ENCODE measurements at places on chromosomes 16 and 17. TPM values are rescaled to one million over a fixed set of nuclear protein-coding genes. Genes with fewer than 3 reads are reported as not detected.

The PALB2 gene
- 17.1 TPM for polyA plus RNA-seq

The CACNG5 gene
- polyA plus RNA-seq: not detected

The CCL14 gene
- not detected for polyA plus RNA-seq

The TP53TG3F gene
- not detected for polyA plus RNA-seq

The SOCS7 gene
- polyA plus RNA-seq: 2.3 TPM

The ABCC6 gene
- 0.06 TPM for polyA plus RNA-seq

The ENGASE gene
- 8.5 TPM for polyA plus RNA-seq

The SEC14L5 gene
- not detected for polyA plus RNA-seq

The LITAFD gene
- polyA plus RNA-seq: not detected

The ALOX12 gene
- 0.18 TPM for polyA plus RNA-seq

The SECTM1 gene
- polyA plus RNA-seq: 9.5 TPM

The SLFN14 gene
- polyA plus RNA-seq: not detected

The ARL17A gene
- polyA plus RNA-seq: 1.3 TPM

The TBX4 gene
- polyA plus RNA-seq: 0.01 TPM

The FBXO39 gene
- polyA plus RNA-seq: 0.23 TPM

The RNF112 gene
- polyA plus RNA-seq: 0.04 TPM

The SKAP1 gene
- not detected for polyA plus RNA-seq

The AURKB gene
- polyA plus RNA-seq: 96.4 TPM

The ZNF668 gene
- polyA plus RNA-seq: 10.9 TPM

The TLCD2 gene
- 0.27 TPM for polyA plus RNA-seq

The KRTAP4-5 gene
- not detected for polyA plus RNA-seq

The NDEL1 gene
- polyA plus RNA-seq: 34.1 TPM

The TBC1D26 gene
- 0.03 TPM for polyA plus RNA-seq

The KCNAB3 gene
- 0.81 TPM for polyA plus RNA-seq

The EPOP gene
- polyA plus RNA-seq: 6.5 TPM

The PCGF2 gene
- 41.2 TPM for polyA plus RNA-seq

The CA5A gene
- polyA plus RNA-seq: not detected

The LPO gene
- polyA plus RNA-seq: not detected

The EMP2 gene
- polyA plus RNA-seq: 31.7 TPM

The CRYM gene
- polyA plus RNA-seq: 0.08 TPM

The CCL5 gene
- 0.08 TPM for polyA plus RNA-seq

The RGS9 gene
- polyA plus RNA-seq: 6.4 TPM

The BRICD5 gene
- 5.5 TPM for polyA plus RNA-seq

The SRCAP gene
- 0.96 TPM for polyA plus RNA-seq

The CCL17 gene
- not detected for polyA plus RNA-seq

The SNAI3 gene
- polyA plus RNA-seq: 0.09 TPM

The DRC3 gene
- polyA plus RNA-seq: 0.28 TPM

The STX1B gene
- 0.27 TPM for polyA plus RNA-seq

The NPIPA5 gene
- 12.4 TPM for polyA plus RNA-seq

The TVP23A gene
- polyA plus RNA-seq: not detected

The KRT33B gene
- 0.57 TPM for polyA plus RNA-seq

The GRAP gene
- 0.17 TPM for polyA plus RNA-seq

The HOXB2 gene
- polyA plus RNA-seq: 1.3 TPM

Data from foreskin keratinocyte (primary cell).